ENCODE measurements at places on chromosomes 12 and 14.

DNA sequence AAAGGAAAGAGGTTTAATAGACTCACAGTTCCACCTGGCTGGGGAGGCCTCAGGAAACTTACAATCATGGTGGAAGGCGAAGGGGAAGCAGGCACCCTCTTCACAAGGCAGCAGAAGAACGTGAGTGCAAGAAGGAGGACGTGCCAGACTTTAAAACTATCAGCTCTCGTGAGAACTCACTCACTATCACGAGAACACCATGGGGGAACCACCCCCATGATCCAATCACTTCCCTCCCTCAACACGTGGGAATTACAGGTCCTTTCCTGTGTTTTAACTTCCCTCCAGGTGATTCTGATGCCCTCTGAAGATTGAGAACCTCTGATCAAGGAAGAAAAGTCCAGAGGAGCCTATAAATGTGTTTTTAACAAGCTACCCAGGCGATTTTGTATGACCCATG lies 358.7 kb downstream of the MED13L start:
- no peak for DNase-seq

DNA sequence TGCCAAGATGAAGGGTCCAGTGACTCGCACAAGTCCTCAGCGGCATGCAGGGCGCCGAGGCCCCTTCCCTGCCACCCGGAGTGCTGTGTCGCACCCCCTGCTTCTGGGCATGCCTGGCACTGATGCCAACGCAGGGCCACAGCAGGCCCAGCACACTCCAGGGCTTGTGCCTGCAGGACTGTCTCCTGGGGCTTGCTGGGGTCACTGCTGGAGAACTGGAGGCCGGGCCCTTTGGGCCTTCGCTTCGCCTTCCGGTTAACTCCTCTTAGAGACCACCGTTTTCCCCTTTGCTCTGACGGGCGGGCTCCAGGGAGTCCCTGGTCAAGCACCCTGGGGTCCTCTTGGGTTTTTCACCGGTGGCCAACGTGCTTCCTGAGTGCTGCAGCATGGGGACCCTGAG lies 79.6 kb downstream of the WDR20 start:
- no peak for DNase-seq

DNA sequence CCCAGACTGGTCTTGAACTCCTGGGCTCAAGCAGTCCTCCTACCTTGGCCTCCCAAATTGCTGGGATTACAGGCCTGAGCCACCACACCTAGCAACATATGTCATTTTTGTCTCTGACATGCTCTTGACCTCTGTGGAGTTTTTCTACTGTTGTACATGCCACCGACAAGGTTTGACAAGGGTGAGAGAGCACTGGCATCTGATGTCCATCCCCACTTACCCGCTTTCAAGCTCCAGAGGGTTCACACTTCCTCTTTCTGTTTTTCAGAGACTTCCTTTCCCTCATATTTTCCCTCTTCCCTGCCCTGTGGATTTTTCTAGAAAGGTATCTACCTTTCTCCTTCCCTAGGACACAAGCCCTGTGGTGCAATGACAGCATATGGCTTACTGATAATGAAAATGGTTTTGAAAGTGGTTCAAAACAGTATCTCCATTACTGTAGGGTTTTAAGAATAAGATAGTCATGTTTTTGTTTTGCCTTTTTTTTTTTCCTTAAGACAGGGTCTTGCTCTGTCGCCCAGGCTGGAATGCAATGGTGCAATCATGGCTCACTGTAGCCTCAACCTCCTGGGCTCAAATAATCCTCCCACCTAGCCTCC lies 27.7 kb upstream of the PLEKHG3 start:
- DNase-seq: no peak

DNA sequence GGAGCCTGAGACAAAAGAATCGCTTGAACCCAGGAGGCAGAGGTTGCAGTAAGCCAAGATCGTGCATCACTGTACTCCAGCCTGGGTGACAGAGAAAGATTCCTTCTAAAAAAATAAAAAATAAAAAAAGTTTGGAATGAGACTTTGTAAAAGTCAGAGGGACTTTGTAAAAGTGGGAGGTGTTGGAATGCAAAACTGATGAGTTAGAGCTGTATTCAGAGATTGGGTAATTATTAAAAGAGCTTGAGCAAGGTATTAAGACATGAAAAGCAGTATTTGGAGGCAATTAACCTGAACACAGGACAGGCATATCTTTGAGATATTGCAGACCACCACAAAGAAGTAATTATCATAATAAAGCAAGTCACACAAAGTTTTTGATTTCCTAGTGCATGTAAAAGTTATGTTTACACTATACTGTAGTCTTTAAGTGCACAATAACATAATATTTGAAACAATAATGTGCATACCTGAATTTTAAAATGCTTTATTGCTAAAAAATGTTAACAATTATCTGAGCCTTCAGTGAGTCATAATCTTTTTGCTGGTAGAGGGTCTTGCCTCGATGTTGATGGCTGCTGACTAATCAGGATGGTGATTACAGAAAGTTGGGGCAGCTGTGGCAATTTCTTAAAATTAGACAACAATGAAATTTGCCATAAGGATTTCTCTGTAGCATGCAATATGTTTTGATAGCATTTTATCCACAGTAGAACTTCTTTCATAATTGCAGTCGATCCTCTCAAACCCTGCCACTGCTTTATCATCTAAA lies 33.1 kb downstream of the PHLDA1 start:
- DNase-seq: no peak
